Cortex of kidney (tissue), 1 donor: ENCODE measurements at places on chromosomes 16 and 17.

DNA sequence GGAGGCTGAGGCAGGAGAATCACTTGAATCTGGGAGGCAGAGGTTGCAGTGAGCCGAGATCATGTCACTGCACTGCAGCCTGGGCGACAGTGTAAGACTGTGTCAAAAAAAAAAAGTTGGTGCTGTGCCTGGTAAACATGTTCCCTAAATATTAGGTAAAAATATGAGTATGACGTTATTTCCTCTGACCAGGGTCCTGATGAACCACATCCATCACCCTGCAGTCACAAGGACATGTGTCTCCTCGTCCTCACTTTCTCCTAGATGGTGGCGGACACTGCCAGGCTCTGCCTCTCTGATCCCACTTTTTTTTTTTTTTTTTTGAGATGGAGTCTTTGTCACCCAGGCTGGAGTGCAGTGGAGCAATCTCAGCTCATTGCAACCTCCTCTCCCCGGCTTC is 28.7 kb downstream of the LGALS9 start:
- DNase-seq, result no peak

DNA sequence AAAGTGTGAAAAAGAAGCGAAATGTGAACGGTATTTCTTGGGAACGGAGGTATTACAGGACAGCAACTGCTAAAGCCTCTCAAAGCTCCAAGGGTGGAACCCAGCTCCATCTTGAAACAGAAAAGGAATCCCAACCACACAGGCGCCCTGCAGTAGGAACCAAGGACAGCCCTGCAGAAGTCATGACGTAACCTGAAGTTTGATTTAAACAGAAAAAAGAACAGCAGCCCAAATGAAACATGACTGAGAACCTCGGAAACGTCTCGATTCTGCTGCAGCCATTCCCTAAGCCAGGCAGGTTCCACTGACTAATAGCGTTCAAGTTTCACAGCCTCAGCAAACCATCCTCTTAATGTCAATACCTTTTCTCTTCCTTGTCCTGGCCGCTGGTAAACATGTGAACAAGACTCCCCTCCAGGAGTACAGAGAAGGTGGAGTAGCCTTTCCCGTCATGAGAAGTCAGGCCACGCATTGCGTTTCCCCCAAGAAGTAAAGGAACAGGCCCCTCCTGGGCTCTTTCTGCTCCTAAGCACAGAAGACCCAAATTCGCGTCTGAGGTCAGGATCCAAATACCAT is 20.1 kb downstream of the SIAH1 start:
- DNase-seq, result no peak

GRCh38 chr17:50917418-50917743 is 51.2 kb upstream of the TOB1 start:
- DNase-seq, result no peak

- DNase-seq, result no peak
Observed at GRCh38 chr16:87409781-87410180, 17.6 kb downstream of the MAP1LC3B start.

GRCh38 chr17:58156839-58157803 is 8.9 kb downstream of the OR4D1 start:
- no peak for DNase-seq

- no peak for DNase-seq
Observed at GRCh38 chr16:83847371-83848225, 39.8 kb downstream of the HSBP1 start.

DNA sequence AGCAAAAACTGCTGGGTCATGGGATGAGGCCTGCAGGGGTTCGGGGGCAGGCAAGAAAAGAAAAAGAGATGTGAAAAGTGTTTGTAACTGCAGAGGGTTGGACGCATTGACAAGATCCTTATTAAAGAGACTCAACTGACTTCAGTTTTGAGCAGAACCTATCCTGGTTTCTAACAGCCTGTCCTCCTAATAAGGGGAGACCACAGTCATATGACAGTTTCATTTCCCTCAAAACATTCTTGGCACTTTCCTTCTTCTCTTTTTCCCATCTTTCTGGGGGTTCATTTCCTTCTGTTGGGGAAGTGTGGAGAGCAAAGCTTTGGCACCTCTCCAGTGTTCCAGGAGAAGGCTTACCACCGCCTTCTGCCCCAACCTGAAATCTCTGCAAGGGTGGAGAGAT is 118.5 kb downstream of the MAF start:
- DNase-seq, result no peak

GRCh38 chr16:2371421-2371820 is 30.9 kb upstream of the ABCA3 start:
- no peak for DNase-seq

- DNase-seq, result no peak
Observed at GRCh38 chr16:31875112-31875803, 1.7 kb downstream of the ZNF267 start.

GRCh38 chr16:48157794-48158193 is 2.0 kb upstream of the ABCC12 start:
- DNase-seq, result no peak

- DNase-seq, result no peak
Observed at GRCh38 chr17:44995436-44996001, 27.4 kb upstream of the C1QL1 start.

DNA sequence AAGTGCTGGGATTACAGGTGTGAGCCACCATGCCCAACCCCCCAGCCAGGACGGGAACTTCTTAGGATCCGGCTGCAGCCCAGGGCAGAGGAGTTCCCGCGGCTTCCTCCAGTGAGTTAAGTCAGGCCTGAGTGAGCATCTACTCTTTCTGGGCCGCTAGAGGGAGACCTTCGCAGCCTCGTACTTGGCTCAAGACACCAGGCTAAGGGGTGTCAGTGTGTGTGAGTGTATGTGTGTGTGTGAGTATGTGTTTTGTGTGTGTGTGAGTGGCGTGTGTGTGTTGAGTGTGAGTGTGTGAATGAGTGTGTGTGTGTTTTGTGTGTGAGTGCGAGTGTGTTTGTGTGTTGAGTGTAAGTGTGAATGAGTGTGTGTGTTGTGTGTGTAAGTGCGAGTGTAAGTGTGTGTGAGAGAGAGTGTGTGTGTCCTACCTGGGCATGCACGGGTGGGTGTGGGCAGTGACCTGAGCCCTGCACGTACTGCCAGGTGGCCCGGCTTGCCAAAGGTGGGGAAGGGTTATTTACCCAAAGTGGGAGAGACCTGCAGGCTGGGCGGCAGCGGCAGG is 58.5 kb downstream of the TMEM235 start:
- DNase-seq, result no peak

DNA sequence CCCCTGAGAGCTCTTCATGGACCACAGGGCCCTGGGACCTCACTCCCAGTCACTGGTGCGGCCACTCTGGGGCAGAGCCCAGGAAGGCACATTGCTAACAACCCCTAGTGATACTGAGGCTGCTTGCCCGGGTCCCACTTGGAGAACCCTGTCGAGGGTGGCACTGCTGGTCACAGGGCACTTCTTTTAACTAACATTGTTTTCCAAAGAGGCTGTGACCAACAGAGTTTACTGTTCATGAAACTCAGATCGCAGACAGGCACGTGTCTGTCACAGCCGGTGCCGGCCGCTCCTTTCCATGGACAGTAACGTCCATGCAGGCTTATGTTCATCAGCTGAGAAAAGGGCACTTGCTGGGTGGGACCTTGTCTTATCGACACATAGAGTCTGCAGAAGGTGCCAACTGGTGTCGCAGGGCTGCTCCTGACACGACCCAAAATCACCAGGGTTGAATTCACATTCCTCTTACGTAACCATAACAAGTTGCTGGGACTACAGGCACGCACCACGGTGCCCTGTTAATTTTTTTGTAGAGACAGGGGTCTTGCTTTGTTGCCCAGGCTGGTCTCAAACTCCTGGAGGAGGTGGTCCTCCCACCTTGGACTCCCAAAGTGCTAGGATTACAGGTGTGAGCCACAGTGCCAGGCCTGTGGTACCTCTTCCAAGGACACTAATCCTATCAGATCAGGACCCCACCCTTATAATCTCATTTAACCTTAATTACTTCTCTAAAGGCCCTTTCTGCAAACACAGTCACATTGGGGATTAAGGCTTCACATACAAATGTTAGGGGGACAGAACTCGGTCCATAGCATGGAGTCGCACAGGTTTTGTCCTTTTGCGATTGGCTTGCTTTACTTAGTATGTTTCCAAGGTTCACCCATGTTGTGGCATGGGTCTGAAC is 1.2 kb upstream of the ZC3H18 start:
- no peak for DNase-seq

- DNase-seq, result no peak
Observed at GRCh38 chr17:37123386-37123785, 174.6 kb downstream of the AATF start.

GRCh38 chr17:28282596-28282995 is 36.4 kb upstream of the TMEM97 start:
- DNase-seq, result no peak

- no peak for DNase-seq
Observed at GRCh38 chr17:8875957-8876356, 8.5 kb upstream of the PIK3R6 start.

DNA sequence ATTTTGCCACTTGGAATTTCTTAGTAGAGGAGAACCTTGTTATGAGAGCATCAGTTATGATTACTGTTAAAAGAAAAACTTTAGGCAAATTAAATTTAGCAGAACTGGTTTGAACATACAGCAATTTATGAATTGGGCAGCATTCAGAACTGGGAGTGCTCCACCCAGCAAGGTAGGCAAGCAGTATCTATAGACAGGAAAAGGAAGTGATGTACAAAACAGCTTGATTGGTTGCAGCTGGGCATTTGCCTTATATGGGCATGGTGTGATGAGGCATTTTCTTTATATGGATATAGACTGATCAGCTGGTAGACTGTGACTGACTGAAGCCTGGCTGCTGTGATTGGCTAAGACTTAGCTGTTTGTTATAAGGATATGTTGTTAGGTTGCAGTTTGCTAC is 17.6 kb upstream of the CYLD start:
- no peak for DNase-seq

DNA sequence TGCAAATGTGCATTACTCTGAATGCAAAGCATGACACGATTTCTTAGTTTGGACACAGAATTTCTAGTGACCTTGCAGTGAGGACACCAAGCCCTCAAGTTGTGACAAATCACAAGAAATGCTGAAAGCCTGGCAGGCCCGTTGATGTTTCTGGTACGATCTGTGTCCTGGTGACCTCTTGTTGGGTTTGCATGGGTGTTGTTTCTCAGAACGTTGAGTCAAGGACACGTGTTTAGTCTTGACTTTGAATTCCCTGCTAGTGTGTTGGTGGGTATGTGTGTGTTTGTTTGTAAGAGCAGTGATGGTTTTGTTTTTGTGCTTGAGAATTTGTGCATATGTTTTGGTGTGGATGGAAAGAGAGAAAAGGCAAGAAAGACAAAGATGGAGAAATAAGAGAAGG is 37.8 kb upstream of the MAF start:
- DNase-seq, result no peak

GRCh38 chr17:71158437-71158836 is 962.4 kb upstream of the SOX9 start:
- no peak for DNase-seq

GRCh38 chr16:89322321-89323119 is 105.0 kb downstream of the ZNF778 start:
- DNase-seq, result no peak

DNA sequence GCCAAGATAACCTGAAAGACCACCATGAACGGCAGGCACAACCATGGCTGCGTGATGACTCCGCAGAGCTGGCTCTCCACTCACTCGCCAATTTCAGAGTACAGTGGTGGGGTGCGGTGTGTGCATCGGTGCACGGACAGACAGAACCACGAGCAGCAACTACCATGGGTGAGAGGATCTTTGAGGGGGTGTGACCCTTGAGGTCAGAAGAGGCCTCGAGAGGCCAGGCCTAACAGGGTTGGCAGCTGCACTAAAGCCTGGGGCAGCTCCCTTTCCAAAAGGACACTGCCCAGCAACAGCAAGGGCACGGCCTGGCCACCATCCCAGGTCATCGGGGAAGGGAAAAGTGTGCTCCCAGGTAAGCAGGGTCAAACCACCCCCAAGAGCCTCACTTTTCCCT is 1.9 kb upstream of the ECI1 start:
- no peak for DNase-seq

DNA sequence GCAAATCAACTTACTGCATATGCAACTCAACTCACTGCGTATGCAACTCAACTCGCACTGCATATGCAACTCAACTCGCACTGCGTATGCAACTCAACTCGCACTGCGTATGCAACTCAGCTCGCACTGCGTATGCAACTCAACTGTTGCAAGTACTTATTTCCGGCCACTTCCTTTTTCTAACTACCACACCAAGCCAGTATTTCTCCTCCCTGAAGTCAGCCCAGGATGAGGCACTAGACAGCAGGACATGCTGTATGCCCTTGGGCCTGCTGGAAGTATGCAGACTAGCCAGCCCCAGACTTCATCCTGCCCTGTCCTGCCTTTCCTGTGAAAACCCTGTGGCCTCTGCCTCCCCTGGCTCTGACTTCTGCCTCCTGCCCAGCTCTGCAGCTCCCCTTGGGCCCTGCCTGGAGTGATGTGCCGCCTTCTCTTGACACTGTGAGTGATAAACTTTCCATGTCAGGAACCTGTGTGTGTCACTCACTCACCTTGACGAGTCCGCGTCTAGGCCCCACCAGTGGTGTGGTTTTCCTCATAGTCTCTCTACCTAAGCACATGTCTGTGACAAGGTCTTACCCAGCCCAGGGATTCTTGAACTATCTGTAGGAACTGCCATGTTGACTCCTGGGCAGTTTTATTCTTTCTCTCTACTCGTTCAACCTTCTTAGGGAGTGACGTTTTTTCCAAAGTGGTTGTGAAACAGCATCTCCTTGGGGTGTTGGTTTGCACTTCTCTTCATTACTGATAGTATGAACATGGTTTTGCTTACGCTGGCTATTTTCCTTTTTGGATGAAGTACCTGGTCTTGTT is 16.4 kb downstream of the ZNF778 start:
- no peak for DNase-seq

DNA sequence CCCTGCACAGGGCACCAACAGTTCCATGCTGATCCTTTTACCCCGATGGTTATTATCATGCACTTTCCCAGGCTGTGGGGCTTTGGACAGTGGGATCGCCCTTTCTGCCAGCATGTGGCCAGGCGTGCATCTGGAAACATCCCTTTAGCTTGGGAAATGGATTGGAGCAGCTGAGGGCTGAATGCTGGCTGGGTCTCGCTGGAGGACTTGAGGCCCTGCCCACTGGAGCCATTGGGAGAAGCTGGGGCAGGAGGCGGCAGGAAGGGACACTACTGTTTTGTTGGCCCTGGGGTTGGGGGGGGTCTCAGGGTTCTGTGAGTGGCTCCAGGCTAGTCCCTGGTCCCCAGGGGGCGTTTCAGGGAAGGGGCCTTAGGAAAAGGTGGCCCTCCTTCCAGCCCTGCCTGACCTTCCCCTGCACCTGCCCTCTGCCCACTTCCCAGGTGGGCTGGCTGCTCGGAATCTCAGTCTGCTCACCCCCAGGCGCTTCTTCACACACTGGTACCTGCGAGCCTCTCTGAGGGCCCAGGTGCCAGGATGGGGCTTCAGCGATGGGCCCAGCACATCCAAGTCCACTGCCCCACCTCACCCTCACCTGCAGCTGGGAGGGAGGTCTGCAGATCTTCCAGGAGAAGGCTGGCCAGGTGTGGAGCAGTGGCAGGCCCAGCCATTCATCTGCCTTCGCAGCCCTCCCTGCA is 1.6 kb upstream of the ADGRG3 start:
- DNase-seq, result no peak

GRCh38 chr17:79966681-79967080 is 69.0 kb downstream of the TBC1D16 start:
- no peak for DNase-seq

- DNase-seq, result no peak
Observed at GRCh38 chr16:30656974-30657865, 1.0 kb upstream of the FBRS start.

GRCh38 chr17:12118617-12119016 is 97.9 kb downstream of the MAP2K4 start:
- DNase-seq, result no peak
